Suppressor macrophage (primary cell): ENCODE measurements at places on chromosomes 2 and 18.
A peak's percentile ranks its signal among the peaks of the same experiment; 100 is the strongest.

- no peak for DNase-seq
Measured at GRCh38 chr2:224682134-224682533, 34.0 kb downstream of the CCDC195 start.

DNA sequence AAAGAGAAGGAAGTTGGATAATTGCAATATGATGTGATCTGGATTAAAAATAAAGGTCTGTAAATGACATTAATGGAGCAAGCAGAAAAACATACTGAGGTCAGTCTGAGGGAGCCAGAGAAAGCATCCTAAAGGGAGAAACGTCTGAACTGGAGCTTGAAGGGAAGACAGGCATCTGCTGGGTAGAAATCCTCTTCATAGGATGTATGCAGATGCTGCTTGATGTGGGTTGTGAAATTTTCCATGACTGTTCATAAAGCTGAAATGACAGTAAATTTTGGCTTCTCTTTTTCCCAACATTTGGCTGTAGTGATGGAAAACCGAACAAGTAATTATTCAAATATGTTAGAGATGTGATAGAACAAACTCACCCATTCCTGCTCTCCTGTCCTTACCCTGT is 287.6 kb downstream of the CAMKMT start:
- DNase-seq: no peak

DNA sequence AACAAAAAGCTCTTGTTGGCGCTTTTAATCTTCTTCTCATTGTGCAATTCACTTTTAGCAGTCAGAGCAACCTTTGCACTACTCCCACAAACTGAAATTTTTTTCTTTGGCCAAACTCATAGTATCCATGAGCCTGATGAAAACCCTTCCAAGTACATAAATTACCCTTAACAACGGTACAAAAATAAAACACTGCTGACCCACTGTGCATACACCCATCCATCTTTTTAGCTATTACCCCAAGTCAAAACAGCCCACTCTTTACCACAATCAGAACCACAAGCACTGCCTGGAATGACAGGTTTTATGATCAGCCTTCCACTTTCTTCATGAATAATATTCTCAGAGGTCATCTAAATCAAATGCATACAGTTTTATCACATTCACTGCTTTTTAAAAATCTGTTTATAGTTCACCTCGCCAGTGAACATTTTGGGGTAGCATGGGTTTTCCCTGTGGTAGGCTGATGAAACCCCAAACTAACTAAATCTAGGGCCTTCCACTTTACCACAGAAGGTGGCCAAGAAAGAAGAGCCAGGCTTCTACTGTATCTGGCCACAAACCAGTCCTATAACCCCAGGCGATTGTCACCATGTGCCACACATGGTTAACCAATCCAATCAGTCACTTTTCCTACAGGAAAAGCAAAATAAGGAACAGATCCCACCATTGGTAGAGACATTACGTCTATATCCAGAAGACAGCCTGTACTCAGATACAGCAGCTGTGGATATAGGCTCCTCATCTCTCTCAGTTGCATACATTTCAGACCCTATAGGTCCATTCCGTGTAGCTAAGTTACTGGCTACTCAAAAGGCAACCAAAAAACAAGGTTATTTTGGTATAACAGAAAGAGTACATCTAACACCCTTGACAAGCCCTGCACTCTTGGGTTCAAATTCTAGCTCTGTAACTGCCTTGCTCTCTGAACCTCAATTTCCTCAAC is 171.3 kb downstream of the THADA start:
- DNase-seq: no peak

DNA sequence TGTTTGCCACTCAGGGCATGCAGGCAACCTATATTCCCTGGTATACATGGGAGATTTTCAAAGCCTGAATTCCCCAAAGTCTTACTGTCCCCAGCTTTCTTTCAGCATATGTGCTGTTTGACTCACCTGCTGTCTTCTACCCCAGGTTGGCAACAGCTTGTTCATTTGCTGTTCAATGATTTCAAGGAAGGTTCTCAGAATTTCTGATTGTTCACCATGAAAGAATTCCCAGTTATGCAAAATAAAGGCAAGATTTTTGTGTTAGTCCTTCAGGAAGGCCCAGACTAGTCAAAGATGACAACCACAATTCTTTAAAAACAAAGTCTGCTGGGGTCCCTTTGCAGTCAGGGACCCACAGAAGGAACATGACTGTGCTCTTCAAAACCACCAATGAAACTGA is 1057.8 kb upstream of the CDH2 start:
- DNase-seq: no peak

- no peak for DNase-seq
Measured at GRCh38 chr2:33146102-33146501, 199.3 kb downstream of the LTBP1 start.

- no peak for DNase-seq
Measured at GRCh38 chr18:57931038-57931437, 113.0 kb upstream of the NEDD4L start.

GRCh38 chr2:239375278-239376061 is 25.4 kb downstream of the HDAC4 start:
- DNase-seq: no peak

- no peak for DNase-seq
Measured at GRCh38 chr2:7281231-7282201, 364.3 kb downstream of the RNF144A start.

DNA sequence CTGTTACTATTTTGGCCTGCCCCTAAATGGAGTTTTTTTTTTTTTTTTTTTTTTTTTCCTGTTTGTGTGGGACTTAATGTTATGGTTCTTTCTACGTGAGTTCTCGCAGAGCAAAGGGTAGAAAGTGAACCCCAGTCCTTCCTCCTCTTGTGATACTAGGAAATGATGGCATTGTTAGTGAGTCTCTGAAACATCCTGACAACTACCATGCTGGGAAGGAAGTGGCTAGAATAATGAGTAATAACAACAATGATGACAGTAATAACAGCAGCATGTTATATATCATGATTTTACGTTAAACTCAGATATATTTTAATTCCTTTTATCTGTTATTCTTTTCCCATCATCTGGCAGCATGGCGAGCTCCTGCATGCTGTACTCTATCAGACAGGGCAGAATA is 216.2 kb upstream of the LINC00305 start:
- DNase-seq: no peak

DNA sequence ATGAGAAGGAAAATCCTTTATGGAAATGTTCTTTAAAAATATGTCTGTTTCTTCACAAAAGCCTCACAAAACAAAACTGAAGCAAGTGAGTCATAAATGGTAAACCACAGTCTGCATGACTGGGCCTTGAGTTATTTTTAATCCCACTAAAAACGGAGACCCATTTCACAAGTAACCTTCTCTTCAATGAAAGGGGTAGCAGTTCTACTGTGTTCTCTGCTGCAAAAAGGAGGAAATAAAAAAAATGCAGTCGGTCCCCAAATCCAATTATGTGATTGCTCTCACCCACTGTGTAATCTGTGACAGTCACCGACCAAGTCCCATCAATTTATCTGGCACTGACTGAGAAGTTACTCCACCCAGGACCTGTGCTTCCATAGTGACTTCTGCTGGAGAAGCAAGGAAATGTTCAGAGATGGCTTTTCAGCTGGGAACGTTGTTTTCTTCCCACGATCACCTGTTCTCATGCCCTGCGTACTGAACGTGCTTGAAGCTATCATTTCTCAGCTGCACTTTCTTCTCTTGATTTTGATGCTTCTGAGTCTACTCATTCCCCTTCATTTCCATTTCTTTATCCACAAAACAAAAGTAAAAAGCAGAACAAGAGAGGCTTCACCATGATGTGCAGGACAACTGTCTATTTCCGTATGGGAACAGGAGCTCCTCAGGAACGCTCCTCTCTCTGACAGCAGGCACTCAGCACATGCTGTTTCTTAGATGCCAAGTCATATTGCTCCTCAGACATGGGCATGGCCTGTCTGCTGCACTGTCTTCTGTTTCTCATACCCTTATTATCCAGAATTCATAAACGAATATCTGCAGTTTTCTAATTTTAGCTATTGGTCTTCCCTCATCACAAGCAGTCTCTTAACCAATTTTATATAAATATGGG is 80.0 kb upstream of the TMEM200C start:
- DNase-seq: peak; percentile 39

GRCh38 chr2:204415406-204416181 is 129.7 kb upstream of the PARD3B start:
- no peak for DNase-seq

- peak; percentile 88 for DNase-seq
Measured at GRCh38 chr2:201157694-201158093, 25.2 kb upstream of the CASP10 start.

DNA sequence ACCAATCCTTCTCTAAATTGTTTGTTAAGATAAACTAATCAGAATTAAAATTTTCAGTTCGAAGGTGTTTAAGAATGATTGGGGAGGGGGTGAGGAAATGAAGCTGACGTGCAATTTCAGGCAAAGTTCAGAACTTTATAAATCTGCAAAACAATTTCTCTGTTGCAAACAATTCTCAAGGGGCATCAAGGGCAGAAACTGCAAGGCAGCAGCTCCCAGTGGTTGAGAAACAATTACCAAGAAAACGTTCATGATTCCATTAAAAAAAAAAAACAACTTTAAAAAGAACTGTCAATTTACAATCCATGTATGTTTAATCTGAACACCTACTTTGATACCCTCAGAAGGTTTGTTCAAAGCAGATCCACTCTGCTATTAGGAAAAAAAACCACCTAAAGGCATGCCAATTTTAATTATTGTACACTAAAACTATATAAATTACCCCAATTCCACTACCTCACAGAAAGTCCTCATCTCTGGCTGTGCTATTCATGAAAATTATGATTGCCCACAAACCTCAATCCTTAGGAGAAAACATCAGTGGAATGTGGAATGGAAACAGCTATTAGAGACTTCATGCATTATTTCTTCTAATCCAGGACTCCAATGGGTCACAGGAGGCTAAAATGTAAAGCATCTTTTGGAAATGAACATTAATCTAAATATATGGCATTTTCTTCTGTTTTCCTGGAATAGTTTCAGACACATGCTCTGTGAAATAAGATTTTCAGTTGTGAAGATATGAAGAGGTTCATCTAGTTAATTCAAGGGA is 119.9 kb upstream of the ACVR1C start:
- DNase-seq: no peak

DNA sequence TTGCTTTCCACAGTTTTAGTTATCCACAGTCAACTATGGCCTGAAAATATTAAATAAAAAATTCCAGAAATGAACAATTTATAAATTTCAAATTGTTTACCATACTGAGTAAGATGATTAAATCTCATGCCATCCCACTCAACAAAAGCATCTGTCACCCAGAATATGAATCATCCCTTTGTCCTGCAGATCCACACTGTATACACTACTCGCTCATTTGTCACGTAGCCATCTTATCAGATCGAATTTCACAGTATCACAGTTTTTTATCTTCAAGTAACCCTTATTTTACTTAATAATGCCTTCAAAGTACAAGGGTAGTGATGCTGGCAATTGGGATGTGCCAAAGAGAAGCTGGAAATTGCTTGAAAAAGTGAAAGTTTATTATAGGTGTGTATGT is 291.8 kb upstream of the LRATD1 start:
- no peak for DNase-seq

DNA sequence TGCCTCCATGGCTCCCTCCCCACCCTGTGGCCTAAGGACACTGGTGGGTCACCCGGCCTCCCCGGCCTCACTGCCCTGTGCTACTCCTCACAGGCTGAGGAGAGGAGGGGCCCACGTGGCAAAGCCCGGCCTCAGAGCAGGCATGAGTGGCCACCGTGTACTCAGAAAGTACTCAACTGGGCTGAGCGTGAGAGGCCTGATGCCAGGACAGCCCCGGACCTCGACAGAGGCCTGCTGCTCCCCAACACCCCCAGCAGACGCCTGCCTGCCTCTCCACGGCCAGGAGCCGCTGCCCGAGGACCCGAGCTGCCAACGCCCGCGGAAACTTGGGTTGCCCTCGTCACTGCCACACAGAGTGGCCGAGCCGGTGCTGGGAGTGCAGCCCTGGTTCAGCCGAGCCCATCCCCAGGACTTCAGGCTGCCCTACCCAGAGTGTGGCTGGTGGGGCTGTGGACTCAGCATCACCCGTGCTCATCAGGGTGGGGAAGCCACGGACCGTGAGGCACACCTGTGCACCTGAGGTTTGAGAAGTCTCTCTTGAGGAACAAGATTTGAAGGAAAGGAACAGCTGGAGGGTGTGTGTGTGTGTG is 59.3 kb downstream of the CENPO start:
- no peak for DNase-seq
